ENCODE measurements at places on chromosomes 7 and 10. TPM values are rescaled to one million over a fixed set of nuclear protein-coding genes. Genes with fewer than 3 reads are reported as not detected.

Gene ZNF804B
- total RNA-seq, result under 0.01 TPM

Gene CCDC3
- total RNA-seq, result 0.43 TPM

DNA sequence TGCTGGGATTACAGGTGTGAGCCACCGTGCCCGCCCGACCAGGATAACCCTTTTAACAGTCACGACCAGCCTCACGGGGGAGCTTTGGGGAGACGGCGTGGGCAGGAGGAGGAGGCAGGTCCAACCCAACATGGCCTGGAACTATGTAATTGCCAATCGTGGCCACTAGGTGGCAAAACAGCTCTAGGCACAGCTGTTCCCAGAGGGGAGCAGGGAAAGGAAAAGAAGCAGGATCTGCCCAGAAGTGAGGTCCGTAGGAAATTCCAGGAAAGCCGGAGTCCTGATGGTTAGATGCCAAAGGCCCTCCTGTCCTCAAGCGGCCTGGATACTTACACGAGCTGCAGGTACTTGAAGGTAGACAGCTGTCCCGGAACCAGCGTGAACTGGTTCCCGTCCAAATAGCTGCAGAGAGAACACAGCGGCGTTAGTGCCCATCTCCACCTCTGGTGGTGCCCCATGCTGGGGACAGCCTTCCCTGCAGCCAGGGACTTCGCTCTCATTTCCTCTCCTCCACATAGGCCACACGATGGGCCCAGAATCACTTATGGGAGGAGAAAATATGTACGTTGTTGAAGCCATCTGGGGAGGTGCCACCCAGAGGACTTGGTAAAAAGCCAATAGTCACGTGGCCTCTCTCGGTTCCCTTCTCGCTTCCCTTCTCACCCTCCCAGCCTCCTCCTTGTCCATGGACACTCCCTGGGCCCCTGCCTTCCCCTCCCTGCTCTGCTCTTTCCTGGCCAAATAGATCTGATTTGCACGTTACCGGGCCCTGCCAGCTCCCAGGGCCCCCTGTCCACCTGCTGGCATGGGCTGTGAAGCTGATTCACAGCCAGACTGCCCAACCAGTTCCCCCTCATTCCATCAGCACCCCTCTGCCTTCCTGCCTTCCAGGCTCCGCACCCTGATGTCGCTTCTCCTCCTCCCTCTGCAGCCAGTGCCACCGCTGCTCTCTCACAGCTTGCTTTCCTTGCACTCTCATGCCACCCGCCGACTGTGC, 148.1 kb downstream of the SLIT1 start:
- peak; percentile 72 for DNase-seq

GRCh38 chr10:30098629-30099028, 39.2 kb upstream of the JCAD start:
- peak; percentile 55 for DNase-seq

DNA sequence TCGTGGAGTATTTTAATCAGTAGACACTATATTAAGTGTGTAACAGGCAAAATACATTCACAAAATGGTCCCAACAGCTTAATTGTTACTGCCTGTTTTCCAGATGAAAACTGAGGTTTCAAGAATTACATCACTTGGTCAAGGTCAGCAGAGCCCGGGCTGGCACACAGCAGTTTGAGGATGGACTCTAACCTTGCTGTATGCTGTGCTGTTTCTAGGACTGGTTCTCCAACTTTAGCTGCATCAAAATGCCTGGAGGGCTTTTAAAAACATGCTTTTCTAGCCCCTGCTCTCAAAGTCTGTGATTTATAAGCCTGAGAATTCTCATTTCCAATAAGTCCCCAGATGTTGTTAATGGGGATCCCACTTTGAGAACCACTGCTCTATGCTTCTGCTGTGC, 247.1 kb upstream of the FZD8 start:
- DNase-seq, result no peak

- DNase-seq, result no peak
Observed at GRCh38 chr7:370259-370625, 80.3 kb downstream of the FOXL3 start.

DNA sequence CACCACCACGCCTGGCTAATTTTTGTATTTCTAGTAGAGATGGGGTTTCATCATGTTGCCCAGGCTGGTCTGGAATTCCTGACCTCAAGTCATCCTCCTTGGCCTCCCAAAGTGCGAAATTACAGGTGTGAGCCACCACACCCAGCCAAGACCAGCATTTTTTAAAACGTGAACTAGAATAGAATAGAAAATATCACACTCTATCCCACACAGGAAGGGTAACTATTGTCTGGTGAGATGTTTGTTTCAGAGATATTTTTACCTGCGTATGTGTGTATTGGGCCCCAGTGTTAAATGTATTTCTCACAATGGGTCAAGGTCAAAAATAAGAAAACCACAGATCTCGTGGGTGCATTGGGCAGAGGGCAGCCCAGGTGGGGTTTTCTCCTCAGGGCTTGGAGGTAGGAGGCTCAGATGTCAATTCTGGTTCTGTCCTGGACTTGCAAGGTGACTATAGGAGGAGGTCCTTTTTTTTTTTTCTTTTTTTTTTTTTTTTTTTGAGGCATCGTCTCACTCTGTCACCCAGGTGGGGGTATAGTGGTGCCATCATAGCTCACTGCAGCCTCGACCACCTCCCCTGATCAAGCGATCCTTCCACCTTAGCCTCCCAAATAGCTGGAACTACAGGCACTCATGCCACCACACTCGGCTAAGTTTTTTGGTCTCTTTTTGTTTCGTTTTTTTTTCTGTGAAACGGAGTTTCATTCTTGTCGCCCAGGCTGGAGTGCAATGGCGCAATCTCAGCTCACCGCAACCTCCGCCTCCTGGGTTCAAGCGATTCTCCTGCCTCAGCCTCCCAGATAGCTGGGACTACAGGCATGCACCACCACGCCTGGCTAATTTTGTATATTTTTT, 19.0 kb downstream of the SH2B2 start:
- DNase-seq, result no peak

DNA sequence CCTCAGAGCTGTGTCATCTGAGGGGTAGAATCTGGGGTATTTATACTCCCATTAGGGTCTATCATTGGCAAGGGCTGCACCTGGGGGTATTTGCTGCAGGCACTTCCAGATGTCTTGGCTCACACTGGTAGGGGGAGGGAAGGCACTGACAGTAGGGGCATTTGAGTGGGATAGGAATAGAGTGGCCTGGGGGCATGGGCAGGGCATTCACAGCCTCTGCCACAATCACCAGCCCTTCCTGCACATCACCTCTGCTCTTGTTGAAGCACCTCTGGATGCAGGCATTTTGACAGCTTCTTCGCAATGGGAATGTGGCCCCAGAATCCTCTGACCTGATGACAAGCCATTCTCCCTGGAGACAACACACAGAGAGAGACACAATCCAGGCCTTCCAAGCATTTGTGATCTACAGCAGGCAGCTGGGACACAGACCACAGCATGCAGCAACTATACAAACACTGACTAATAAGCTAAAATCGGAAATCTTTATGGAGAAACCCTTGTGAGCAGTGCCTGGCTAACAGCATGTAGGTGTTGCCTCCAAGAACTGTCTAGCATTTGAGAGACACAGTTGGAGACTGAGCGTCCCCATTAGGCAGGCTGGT, 178.5 kb downstream of the KCNMA1 start:
- DNase-seq, result peak; percentile 28

- DNase-seq, result no peak
Observed at GRCh38 chr7:145263886-145264285, 428.0 kb upstream of the TPK1 start.

DNA sequence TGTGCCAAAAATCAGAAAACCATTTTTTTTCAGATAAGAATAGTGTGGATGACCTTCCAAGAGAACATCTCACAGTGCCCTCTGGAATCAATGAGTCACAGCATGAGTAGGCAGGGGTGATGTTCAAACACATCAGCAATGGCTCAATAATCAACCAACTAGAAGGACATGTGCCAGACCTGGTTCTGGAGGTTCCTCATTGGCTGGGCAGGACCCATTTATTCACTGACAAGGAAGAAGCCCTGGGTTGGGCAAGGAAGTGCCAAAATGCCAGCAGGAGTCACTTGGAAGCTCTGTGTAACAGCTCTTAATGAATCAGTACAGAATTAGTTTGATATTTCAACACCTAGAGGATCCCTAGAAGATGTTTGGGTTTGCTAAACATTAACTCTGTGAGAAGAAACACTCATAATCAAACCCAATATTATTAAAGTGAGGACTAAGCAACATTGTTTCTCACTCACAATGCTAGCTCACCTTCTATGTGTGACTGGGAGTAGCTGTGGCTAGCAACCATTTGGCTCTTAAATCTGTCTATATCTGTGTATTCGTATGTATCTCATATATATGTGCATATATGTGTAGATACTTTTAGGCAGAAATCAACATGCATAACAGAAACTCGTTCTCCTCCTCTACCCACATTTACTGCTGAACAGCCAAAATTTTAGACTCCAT, 72.3 kb upstream of the APBB1IP start:
- no peak for DNase-seq

DNA sequence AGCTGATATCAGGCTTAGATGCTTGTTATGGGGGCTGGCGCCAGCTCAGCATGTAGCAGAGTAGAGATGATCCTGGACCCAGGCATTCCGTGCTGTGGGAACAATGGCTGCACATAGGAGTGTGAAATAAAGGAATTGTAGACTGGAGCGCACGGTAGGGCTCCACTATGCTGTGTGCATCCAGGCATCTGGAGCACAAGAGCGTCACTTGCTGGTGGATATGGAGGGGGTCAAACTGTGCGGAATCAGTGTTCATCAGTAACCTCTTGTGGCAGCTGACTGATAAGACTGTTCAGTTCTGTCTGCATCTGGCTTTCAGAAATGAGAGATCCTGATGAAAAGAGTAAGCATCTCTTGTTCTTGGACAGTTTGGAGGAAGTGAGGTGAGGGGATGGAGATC, 55.8 kb downstream of the ZNF503 start:
- no peak for DNase-seq

DNA sequence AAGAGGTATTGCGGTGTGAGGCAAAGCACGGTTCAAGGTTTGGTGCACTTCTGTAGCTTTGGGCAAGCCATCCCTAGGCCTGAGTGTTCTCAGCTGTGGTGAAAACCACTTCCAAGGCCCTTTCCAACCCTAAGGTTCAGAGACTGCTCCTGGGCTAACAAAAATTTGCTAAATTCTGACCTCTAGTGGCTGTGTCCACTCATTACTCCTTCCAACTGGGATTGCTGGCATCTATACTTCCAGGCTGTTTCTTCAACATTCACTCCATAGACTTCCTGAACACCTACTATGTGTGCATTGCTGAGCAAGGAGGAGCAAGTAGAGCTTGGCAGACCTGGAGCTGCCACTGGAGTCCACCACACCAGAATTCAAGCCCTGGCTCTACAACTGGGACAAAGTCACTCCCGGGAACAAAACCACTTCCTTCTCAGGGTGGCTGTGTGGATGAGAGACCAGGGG, 29.3 kb upstream of the SH3PXD2A start:
- DNase-seq, result peak; percentile 60

DNA sequence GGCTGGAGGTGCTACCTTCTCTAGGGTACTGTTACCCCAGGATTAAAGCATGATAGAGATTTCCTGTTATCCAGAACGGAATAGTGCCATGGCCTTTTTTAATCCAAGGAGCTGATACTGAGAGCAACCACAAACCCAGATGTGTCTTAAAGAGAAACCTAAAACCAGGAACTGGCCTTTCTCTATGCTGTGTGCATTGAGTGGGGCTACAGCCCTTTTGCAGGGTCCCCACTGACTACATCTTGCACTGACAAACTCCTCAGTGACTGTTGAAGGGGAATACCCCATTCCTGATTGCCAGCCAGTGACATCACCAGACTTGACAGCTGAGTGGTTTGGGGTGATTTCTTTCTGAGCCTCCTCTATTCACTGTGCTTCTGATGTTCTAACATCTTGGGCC, 81.9 kb upstream of the CAPZA2 start:
- DNase-seq, result peak; percentile 51

DNA sequence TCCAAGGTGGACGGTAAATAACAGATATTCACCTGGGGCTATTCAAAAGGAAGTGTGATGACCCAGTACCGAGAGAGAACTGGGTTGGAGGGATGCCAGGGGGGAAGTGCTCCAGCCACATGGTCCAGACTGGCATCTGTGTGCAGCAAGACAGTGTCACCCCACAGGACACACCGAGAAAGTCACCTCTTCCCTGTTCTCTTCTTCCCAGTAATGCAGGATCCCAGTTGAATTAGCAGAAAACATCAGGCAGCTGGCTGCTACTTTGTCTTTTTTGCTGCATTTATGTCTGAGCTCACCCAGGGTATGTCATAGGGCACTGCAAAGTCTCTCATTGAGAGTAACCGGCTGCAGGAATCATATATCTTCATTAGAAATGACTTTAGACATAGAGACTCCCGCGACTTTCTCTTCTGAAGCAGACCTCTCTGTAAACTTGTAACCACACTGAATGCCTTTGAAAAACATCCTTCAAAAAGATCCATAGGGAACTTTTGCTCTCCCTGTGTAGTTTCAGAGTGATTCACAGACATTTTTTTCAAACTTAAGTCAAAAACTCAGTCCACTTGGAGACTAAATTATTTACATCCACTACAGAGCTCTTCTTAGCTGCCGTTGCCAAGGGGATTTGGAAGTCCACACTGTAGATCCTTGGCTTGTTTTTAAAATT, 609.0 kb upstream of the DPP6 start:
- DNase-seq, result peak; percentile 0

- DNase-seq, result no peak
Observed at GRCh38 chr7:98254951-98255610, 3.0 kb upstream of the TECPR1 start.

DNA sequence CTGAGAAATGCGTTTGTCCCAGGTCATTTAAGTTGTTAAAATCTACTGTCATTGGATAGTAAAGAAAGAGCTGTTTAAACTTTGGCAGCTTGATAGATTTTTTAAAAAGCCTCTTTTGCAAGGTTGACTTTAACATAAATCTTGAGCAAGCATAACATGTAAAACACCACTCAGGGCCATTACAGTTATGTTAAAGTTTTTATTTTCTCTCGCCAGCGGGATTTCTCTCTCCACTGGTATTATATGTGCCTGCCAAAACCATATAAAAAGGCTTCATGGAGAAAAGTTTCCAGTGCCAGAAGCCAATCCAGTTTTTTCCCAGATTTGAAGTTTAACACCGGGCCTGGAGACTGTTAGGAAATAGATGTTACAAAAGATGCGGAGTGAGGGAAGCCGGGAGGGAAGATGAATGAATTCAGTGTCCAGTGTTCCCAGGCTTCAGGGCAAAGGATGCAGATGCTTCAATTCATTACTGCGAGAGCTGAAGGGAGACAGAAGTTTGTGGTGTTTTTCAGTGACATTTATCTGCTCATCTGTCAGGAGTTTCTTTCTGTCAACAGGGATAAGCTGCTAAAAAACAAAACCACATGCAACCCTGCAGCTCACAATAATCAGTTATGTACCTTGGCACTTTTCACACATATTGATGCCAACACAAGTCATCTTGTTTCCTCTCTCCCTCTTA, 155.5 kb downstream of the SPAG6 start:
- DNase-seq, result peak; percentile 33

DNA sequence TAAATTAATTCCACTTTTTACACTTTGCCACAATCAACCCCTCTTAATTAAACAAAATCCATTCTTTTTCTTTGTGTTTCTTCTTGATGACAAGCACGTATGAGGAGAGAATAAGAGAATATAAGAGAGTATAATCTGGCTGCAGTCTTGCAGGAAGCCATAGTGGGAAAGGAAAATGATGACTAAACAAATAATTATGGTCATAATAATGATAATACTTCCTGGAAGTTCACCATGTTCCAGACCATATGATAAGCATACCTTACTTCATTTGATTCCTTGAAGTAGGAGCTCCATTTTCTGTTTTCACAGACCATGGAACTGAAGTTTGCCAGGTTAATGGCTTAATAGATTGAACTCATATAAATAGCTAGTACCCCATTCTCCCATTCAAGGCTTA, 237.8 kb downstream of the SEMA3D start:
- DNase-seq, result peak; percentile 17
